Fibroblast of upper back skin (primary cell): ENCODE measurements at places on chromosomes 13 and 19.

GRCh38 chr19:55418185-55418584 is 10.6 kb upstream of the UBE2S start:
- DNase-seq: peak; percentile 79

- peak; percentile 86 for DNase-seq
Observed at GRCh38 chr13:44237276-44237767, 136.3 kb upstream of the SERP2 start.

DNA sequence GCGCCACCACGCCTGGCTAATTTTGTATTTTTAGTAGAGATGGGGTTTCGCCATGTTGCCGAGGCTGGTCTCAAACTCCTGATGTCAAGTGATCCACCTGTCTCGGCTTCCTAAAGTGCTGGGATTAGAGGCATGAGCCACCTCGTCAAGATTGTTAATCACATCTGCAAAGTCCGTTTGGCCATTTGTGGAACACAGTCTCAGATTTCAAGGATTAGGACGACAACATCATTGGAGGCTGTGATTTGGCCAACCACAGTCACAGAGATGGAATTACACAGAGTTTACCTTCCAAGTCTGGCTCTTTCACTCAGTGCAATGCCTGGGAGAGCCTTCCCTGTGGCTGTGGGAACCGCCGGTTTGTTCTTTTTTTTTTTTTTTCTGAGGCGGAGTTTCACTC is 17.8 kb downstream of the SULT2B1 start:
- DNase-seq: peak; percentile 42

DNA sequence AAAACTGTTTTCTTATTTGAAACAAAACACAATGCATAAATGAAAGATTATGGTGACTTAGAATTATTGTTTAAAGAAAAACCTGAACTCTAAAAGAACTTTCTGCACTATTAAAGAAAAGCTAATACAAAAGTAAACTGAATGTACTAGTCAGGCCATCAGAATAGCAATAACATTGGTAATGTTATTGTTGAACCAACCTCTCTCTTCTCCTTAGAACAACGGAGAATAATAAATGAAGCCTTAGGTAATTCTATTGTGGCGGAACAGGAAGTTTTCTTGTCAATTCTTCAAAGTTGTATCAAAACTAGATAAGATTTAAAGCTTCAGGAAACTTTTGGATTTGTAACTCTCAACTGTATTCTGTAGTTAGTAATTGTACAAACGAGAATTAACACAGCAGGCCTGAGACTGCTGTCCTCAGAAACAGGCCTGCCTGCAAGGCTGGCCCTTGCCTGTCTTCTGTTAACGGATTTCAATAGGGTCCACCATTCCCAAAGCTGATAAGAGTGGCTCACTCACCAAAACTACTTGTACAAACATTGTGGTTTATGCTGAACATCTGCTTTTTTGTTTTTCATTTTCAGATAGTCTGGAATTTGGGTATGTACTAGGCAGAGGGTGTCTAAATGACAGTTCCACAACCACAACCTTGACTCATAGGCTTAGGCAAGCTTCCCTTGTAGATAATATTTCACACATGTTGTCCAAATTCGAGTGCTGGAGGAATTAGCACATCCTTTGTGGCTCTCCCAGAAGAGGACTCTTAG is 825.8 kb downstream of the GPC5 start:
- DNase-seq: peak; percentile 93

DNA sequence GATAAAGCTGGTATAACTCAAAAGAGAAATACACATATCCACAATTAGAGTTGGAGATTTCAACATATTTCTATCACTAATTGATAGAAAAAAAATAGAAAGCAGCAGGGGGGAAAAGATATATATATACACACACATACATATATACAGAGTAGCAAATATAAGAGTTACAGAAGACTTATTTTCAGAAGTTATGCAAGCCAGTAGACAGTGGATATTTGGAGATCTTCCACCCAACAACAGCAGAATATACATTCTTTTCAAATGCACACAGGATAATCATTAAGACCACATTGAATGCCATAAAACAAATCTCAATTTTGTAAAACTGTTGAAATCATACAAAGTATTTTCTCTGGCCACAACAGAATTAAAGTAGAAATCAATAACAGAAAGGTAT is 192.8 kb downstream of the LACC1 start:
- DNase-seq: no peak

GRCh38 chr13:25231517-25231916 is 55.8 kb downstream of the MTMR6 start:
- no peak for DNase-seq

DNA sequence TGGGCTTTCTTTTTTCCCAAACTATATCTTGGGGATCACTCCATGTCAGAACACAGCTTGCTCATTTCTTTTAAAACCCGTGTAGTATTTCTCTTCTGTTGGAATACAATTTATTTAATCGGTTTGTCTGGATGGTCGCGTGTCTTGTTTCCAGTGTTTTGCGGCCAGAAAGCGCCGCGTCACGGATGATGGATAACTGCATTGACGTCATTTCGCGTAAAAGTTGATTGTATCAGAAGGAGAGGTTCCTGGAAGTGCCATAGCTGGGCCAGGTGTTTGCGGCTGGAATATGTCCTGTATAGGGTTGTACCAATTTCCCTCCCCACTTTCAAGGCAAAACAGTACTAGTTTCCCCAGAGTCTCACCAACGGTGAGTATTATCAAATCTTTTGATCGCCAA is 9.7 kb downstream of the ACTL9 start:
- no peak for DNase-seq

DNA sequence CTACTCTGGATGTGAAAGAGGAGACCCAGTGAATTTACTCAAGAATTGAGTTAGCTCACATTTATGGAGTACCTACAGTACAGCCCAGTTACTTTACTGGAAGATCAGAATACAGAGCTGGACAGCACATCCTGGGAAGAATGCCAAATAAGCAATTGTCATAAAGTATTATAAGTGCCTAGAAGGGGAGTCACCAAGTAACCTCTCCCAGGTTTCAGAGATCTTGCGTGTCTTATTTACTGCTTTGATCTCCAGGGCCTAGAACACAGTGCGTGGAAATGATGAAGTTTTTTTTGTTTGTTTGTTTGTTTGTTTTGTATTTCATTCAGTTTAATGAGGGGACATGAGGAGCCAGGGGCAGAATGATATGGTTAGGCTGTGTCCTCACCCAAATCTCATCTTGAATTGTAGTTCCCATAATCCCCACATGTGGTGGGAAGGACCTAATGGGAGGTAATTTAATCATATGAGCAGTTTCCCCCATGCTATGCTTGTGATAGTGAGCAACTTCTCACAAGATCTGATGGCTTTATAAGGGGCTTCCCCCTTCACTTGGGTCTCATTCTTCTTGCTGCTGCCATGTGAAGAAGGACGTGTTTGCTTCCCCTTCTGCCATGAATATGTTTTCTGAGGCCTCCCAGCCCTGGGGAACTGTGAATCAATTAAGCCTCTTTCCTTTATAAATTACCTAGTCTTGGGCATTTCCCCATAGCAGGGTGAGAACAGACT is 5.2 kb downstream of the GARRE1 start:
- DNase-seq: peak; percentile 29

DNA sequence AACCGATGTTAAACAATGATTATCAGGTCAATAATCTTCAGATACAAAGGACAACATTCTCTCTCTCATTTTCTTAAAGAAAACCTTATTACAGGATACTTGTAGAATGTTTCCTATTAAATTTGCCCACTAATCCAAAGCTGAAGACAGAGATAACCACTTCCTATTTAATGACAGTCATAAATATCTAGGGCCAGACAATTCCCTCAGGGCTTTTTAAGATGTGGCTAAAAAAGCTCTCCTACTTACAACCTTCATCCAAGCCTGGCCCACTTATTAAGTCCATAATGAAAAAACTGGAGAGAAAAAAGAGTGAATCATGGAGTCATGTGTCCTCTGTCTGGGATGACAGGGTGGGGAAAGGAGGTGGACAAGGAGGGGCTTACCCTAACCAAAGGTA is 235.9 kb downstream of the KLF12 start:
- DNase-seq: peak; percentile 43

- DNase-seq: no peak
Observed at GRCh38 chr19:23440207-23440606, 44.9 kb upstream of the ZNF91 start.

- peak; percentile 35 for DNase-seq
Observed at GRCh38 chr13:22278336-22278929, 607.6 kb downstream of the FGF9 start.

GRCh38 chr13:29849731-29850212 is 645 bp downstream of the UBL3 start:
- peak; percentile 65 for DNase-seq

GRCh38 chr19:2945575-2946184 is 909 bp upstream of the ZNF77 start:
- no peak for DNase-seq

DNA sequence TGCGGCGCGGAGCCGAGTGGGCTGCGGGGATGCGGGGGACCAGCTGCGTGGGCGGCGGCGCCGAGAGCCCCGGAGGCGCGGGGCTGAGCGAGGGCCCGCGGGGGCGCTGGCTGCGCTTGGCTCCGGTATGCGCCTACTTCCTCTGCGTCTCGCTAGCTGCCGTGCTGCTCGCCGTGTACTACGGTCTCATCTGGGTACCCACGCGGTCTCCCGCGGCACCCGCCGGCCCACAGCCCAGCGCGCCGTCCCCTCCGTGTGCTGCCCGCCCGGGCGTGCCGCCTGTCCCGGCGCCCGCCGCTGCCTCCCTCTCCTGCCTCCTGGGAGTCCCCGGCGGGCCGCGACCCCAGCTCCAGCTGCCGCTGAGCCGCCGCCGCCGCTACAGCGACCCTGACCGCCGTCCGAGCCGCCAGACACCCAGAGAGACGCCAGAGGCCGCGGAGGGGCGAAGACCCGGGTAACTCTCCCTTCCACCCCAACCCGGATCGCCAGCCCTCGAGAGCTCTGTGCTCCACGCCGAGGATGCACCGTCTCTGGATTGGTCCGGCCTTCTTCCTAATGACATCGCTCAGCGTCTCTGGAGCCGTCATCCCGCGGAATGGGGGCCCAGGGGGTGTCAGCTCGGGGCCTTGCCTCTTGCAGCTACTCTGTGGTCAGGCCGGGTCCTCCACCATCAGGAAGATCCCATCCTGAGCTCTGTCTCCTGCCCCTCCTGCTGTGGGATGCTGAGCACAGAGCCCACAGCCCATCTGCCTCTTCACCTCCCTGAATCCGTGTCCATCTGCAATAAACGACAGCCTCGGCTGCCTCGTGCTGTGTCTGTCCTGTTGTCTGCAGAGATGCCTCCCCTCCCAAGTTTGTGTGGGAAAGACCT is 441 bp downstream of the INAFM1 start:
- no peak for DNase-seq

DNA sequence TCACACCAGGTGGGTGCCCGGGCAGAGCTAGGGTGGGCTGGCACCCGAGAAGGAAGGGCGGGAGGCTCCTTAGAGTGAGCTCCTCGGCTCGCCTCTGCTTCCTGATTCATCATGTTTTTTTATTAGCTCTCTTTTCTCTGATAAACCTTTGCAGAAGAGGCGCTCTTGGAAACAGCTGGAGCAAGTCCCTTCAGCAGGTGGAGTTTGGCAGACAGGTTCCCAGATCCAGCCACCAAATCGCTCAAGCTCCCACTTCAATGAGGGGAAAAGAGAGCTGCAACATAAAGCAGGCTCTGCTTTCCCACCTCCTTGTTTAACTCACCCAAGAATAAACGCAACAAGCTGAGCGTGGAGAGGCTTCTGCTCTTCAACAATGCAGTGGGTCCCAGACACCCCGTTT is 244.8 kb downstream of the TSHZ3 start:
- no peak for DNase-seq

- no peak for DNase-seq
Observed at GRCh38 chr13:51827254-51827653, 17.7 kb downstream of the TMEM272 start.

GRCh38 chr19:55112777-55113569 is 4.5 kb downstream of the PPP1R12C start:
- no peak for DNase-seq

GRCh38 chr13:46716821-46717220 is 80.1 kb downstream of the ESD start:
- DNase-seq: peak; percentile 28

GRCh38 chr19:5130371-5131030 is 161.6 kb downstream of the KDM4B start:
- no peak for DNase-seq

DNA sequence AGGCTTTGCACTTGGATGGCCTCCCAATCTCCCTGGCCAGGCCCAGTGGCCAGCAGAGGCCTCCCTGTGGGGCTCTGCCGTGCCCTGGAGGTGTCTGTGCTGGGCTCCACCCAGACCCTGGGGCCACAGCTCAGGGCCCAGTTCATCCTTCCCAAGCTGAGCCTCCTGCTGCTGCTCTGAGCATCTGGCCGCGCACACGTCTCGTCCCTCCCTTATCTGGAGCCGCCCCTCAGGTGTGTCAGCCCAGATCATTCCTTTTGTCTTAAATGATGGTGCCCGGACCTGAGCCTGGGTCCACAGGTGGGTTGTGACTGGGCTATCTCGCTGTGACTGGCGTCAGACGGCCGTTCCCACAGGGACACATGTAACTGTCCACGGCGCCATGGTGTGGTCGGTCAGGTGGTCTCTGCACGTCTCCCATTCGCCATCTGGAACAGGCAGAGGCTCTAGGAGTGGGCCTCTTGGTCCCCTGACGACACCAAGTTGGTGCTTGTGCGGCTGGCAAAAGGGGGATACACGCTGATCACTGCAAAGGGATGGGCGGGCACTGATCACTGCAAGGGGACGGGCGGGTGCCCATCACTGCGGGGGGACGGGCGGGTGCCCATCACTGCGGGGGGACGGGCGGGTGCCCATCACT is 14.3 kb upstream of the ZNF554 start:
- DNase-seq: no peak

DNA sequence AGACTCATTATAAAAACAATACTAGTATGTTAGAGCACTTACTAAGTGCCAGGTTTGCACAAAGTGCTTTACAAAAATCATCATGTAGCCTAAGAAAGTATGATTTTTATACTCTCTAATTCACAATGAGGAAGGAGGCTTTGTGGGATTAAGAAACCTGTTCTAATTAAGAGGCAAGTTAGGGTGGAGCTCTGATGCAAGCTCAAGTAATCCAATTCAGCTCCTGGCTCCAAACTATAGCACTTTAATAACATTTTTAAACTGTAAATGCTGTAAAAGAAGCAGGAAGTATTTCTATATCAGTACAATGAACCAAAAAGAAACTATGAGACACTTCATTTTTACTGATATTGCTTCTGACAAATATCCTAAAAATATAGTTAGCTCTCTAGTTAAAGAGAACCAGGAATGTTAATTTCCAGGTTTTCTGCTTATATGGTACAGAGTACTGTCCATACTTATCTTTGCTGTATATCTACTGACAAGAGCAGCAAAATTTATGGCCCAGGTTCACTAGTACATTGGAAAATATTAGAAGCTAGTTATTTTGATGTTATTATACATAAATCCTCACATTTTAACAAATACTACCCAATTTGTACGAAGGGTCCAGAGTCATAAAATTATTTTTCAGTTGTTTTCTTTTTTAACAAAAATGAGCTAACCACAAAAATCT is 482.0 kb downstream of the DIAPH3 start:
- DNase-seq: peak; percentile 44

DNA sequence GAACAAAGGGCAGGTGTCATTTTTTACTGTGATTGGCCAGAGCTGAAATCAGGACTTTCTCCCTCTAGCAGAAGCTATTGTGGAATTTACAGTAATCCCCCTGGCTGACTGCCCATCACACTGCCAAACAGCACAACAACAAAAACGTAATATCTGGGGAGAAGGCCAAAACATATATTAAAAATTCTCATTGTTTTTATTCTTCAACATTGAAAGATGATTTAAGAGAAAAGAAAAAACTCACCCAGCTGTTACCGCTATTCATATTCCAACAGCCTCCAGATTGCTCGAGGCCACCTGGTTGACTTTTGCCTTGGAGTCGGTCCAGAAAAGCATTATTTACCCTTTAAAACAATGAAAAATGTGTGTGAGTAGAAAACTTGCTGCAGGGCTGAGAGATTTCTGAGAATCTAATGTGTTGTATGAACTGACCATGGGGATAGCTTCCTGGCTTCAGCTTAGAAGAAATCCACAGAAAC is 97.2 kb downstream of the EPSTI1 start:
- DNase-seq: peak; percentile 88
